ENCODE measurements at places on chromosomes 12 and 14. TPM values are rescaled to one million over a fixed set of nuclear protein-coding genes. Genes with fewer than 3 reads are reported as not detected.
A peak's percentile ranks its signal among the peaks of the same experiment; 100 is the strongest.

DNA sequence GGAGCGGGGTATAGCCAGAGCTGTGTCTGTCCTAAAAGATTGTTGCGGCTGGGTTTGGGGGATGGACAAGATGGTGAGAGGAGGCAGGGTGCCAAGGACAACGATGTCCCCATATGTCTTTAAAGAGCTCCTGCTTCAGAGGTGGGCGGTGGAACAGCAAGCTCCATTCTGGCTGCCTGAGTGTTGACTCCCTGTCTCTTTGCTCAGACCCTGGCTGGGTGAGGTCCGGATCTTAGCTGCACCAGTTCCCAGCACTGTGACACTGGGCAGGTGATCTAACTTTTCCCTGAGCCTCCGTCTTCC is 8.3 kb upstream of the WSCD2 start:
- DNase-seq, result no peak
- no peak overlapping the region for H3K4me3 ChIP-seq
- no peaks in the 10 kb centered on the region for H3K36me3 ChIP-seq
- no peaks in the 10 kb centered on the region for H3K4me1 ChIP-seq
- H3K27ac ChIP-seq, result peak overlapping the region; percentile 64

GRCh38 chr12:108586306-108586705 is 11.6 kb downstream of the TMEM119 start:
- H3K4me1 ChIP-seq, result no peaks in the 10 kb centered on the region
- H3K27me3 ChIP-seq, result no peaks in the 10 kb centered on the region
- H3K36me3 ChIP-seq, result no peaks in the 10 kb centered on the region

GRCh38 chr12:123958876-123959275 is 13.8 kb downstream of the CCDC92 start:
- H3K4me3 ChIP-seq, result no peak overlapping the region
- H3K4me1 ChIP-seq, result peaks cover 4% of the 10 kb centered on the region
- no peak overlapping the region for H3K27ac ChIP-seq
- no peaks in the 10 kb centered on the region for H3K27me3 ChIP-seq
- no peak for DNase-seq

- no peak overlapping the region for H3K4me3 ChIP-seq
- no peak for DNase-seq
- no peak overlapping the region for H3K27ac ChIP-seq
- H3K27me3 ChIP-seq, result no peaks in the 10 kb centered on the region
Measured at GRCh38 chr14:106080922-106081321, 554.5 kb downstream of the TMEM121 start.

DNA sequence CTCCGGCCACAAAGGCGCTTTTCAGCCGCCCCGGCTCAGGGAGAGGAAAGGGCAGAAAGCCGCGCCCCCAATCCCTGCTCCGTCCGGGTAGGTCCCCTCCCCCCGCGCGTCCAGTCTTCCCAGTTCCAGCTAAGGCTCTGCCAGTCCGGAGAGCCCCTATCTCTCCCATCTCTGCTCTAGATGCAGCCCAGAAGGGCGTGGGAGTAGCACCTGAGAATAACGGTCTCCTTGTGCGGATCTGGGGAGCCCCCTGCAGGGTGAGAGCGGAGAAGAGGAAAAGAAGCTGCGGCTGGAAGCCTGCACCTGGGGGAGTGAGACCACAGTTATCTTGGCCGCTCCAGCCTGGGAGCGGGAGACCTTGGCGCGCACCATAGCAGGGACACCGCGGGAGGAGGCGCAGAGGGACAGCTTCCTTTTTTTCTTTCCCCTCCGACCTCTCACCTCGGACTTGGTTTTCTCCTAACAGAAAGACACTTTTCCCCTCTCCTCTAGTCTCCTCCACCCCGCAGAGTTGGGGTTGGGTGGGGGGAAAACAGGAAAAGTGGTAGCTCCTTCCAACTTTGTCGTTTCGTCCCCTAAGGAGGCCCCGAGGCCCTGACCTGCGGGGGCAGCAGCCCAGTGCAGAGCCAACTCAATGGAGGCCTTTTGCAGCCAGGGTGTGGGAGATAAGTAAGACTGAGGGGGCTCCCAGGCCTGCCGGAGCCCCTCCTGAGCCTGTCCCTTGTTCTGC is 2.4 kb downstream of the DHH start:
- peaks cover 58% of the 10 kb centered on the region for H3K4me1 ChIP-seq
- DNase-seq, result no peak
- H3K4me3 ChIP-seq, result peak overlapping the region; percentile 38

DNA sequence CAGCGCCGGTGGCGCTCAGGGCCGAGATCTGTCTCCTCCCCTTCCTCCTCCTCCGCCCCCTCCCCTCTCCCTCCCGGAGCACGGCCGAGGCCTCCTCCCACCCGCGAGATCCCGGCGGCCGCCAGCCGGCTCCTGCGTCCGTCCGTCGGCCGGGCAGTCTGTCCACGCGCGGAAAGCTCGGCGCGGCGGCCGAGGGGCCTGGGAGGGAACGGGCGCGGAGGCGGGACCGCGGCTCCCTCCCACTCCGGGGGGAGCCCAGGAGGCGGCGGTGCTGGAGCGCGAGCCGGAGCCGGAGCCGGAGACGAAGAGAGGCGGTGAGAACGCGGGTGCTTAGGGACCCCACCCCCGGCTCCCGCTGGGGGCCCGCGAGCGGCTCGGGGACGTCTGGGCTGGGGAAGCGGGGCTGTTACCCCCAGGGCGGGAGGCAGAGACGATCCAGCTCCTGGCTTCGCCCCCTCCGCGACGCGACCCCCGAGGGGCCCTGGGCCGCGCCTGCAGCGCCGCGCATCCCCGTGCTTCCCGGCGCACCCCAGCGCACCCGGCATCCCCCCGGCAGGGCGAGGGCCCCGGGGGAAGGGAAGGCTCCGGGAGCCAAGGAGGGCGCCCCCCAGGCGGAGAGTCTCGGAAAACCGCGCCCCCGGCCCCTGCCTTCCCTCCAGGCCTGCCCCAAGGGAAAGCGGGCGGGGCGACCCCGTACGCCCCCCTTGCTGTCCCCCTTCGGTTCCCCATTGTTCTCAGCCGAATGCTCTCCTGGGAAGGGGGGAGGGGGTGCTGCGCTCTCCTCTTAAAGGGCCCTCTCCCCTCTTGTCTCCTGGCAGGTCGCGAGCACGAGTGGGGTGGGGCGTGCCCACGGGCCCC is at the start of gene DTX1:
DTX1 (plus strand) TSS at position 100 of the 858 bp plus-strand sequence. CDS start 1,463 bp downstream, outside the sequence.
- no peak within 1 kb of the TSS for H3K27ac ChIP-seq
- H3K4me3 ChIP-seq, result peak within 1 kb of the TSS; percentile 54
- DNase-seq, result no peak
- H3K36me3 ChIP-seq, result no peaks in the 10 kb centered on the region
- H3K27me3 ChIP-seq, result peaks cover 25% of the 10 kb centered on the region

GRCh38 chr14:76958020-76958979 is 70.2 kb downstream of the IRF2BPL start:
- H3K4me3 ChIP-seq, result no peak overlapping the region
- DNase-seq, result no peak
- H3K27ac ChIP-seq, result peak overlapping the region; percentile 91
- no peaks in the 10 kb centered on the region for H3K36me3 ChIP-seq

Gene LMO3
- 149 TPM for total RNA-seq

- H3K4me1 ChIP-seq, result no peaks in the 10 kb centered on the region
- no peak overlapping the region for H3K4me3 ChIP-seq
- DNase-seq, result no peak
- no peaks in the 10 kb centered on the region for H3K36me3 ChIP-seq
Measured at GRCh38 chr12:86826051-86826450, 569.9 kb upstream of the MGAT4C start.

- no peak overlapping the region for H3K4me3 ChIP-seq
- H3K27ac ChIP-seq, result no peak overlapping the region
- no peak for DNase-seq
- no peaks in the 10 kb centered on the region for H3K4me1 ChIP-seq
Measured at GRCh38 chr14:51725061-51725460, 73.4 kb downstream of the FRMD6 start.

GRCh38 chr12:99259040-99259934 is 388.3 kb upstream of the GARIN6 start:
- DNase-seq, result no peak
- H3K4me3 ChIP-seq, result no peak overlapping the region
- H3K27ac ChIP-seq, result no peak overlapping the region
- no peaks in the 10 kb centered on the region for H3K36me3 ChIP-seq
